ENCODE measurements at places on chromosomes 11 and 22. TPM values are rescaled to one million over a fixed set of nuclear protein-coding genes. Genes with fewer than 3 reads are reported as not detected.

- no peaks in the 10 kb centered on the region for H3K4me1 ChIP-seq
- H3K27me3 ChIP-seq, result no peaks in the 10 kb centered on the region
- H3K36me3 ChIP-seq, result no peaks in the 10 kb centered on the region
Observed at GRCh38 chr11:6630632-6631291, 11.5 kb upstream of the TPP1 start.

DNA sequence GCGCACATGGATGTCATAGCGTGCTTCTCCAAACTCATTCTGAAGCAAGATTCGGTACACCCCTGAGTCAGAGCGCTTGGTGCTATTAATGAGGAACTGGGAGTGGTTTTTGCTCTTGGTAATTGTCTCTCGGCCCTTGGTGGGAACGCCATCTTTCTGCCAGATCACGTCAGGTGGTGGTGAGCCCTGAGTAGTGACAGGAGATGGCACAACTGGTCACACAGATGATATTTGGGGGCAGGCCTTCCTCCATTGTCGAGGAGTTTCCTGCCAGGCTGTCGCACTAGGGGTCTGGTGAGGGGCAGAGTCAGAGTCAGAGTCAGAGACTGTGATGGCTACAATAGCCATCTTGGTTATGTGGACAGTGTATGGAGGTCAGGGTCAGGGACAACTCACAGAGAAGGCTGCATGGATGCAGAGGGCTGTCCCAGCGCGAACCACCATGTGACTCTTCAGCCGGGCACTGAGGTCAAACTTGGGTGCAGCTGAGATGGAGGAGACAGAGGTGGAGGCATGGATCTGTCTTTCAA, 9.3 kb downstream of the TMEM86A start:
- H3K27ac ChIP-seq, result no peak overlapping the region
- no peaks in the 10 kb centered on the region for H3K36me3 ChIP-seq
- no peaks in the 10 kb centered on the region for H3K27me3 ChIP-seq
- no peak overlapping the region for H3K4me3 ChIP-seq
- no peaks in the 10 kb centered on the region for H3K4me1 ChIP-seq

DNA sequence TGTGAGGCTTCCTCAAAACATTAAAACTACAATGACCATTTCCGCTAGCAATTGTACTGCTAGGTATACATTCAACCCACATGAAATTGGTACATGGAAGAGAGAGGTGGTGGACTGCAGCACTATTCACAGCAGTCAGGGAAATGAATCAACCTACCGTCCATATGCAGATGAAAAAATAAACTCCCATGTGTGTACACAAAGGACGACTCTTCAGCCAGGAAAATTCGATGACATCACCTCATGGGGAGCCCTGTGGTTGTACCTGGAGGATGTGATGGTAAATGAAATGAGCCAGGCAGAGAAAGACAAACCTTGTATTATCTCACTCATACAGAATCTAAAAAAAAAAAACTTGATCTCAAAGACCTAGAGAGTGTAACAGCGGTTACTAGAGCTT, 23.3 kb downstream of the RFPL3 start:
- no peaks in the 10 kb centered on the region for H3K27me3 ChIP-seq
- H3K27ac ChIP-seq, result no peak overlapping the region
- no peak for DNase-seq
- no peaks in the 10 kb centered on the region for H3K4me1 ChIP-seq

DNA sequence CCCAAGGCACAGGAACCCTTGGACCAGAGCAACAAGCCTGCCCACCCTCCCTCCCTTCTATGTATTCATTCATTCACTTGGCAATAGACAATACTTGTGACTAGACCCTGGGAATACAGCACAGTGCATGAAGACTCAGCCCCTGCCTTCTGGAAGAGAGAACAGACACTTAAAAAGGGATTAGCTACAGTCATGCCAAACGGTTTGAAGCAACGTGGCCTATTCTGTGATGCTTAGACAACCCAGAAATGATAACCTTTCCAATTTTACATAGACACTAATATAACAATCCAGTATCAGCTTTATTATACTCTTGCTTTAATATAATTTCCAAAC, 52.6 kb downstream of the KREMEN1 start:
- no peak overlapping the region for H3K27ac ChIP-seq
- DNase-seq, result no peak
- H3K4me1 ChIP-seq, result no peaks in the 10 kb centered on the region
- H3K27me3 ChIP-seq, result no peaks in the 10 kb centered on the region
- no peak overlapping the region for H3K4me3 ChIP-seq

DNA sequence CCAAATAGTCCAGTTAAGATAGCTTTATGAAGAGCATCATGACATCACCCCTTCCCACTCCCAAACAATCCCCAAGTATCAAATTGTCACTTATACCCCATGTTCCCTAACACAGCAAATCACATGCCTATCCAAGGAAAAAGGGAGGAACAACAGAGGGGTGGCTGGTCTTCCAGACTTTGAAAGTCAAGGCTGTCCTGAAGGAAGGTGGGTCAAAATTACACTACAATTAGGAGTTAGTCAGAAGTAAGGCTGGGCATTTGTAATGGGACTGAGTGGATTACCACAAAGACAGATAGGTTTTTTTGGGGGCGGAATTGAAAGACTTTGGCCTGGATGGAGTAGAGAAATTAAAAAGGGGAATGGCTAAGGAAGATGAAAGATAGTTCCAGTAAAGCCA, 5.9 kb downstream of the PRAME start:
- H3K27me3 ChIP-seq, result no peaks in the 10 kb centered on the region
- no peaks in the 10 kb centered on the region for H3K4me1 ChIP-seq
- H3K36me3 ChIP-seq, result no peaks in the 10 kb centered on the region

DNA sequence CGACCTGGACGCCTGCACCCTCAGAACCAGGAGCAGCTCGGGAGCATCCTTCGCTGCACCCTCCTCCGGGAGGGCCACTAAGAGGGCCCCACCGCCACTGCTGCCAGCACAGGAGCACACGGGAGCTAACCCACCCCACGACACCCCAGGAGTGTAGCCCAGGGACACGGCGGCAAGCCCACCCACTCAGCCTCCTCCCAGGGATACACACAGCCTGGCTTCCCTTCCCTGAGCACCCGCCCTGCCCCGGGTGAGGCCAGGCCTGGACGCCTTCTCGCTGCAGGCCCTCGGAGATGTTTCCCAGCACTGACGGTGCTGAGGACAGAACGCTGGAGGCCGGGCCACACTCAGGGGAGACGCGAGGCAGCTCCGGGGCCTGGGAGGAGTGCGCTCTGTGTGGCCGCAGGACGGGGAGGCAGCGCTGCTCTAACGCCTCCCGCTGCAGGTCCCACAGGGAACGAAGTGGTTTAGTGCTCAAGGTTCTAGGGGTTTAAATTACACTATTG, 190.4 kb downstream of the BRD1 start:
- H3K4me3 ChIP-seq, result no peak overlapping the region
- no peaks in the 10 kb centered on the region for H3K36me3 ChIP-seq
- no peaks in the 10 kb centered on the region for H3K4me1 ChIP-seq
- no peaks in the 10 kb centered on the region for H3K27me3 ChIP-seq
- no peak overlapping the region for H3K27ac ChIP-seq
- no peak for DNase-seq

DNA sequence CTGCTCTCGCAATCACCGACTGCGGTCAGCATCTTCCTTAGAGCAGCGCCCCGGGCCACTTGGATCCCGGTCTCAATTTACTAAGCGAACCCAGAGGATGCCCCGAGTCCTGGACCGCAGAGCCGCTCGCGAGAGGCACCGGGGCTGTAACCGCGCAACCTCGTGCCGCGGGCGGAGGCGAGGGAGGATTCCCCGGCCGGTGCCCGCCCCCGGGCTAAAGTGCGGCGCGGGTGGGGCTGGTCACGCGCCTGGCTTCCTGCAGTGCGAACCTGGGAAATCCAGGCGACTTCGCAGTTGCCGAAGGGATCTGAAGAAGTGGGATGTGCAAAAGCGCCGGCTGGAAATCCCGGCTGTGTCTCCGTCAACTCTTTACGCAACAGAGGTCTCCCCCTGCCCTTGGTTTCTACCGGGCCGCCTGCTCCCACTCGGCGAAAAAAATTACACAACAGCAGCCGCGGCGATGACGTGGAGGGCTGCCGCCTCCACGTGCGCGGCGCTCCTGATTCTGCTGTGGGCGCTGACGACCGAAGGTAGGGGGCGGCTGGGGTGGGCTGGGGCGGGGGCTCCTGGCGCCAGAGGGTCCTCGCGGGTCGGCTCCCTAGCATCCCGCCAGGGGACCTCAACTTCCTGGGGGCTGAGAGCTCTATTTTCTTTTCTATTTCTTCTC, at the start of gene NCR3LG1:
Gene NCR3LG1, plus strand, starts transcription at position 291 of the 667 bp plus-strand sequence. Its CDS starts 170 bp downstream, at position 461.
- H3K27ac ChIP-seq, result no peak within 1 kb of the TSS
- H3K4me3 ChIP-seq, result peak within 1 kb of the TSS; percentile 81

- no peak overlapping the region for H3K27ac ChIP-seq
- H3K36me3 ChIP-seq, result no peaks in the 10 kb centered on the region
- H3K27me3 ChIP-seq, result no peaks in the 10 kb centered on the region
- H3K4me1 ChIP-seq, result no peaks in the 10 kb centered on the region
- H3K4me3 ChIP-seq, result no peak overlapping the region
Observed at GRCh38 chr11:44733877-44734276, 7.1 kb downstream of the TSPAN18 start.

DNA sequence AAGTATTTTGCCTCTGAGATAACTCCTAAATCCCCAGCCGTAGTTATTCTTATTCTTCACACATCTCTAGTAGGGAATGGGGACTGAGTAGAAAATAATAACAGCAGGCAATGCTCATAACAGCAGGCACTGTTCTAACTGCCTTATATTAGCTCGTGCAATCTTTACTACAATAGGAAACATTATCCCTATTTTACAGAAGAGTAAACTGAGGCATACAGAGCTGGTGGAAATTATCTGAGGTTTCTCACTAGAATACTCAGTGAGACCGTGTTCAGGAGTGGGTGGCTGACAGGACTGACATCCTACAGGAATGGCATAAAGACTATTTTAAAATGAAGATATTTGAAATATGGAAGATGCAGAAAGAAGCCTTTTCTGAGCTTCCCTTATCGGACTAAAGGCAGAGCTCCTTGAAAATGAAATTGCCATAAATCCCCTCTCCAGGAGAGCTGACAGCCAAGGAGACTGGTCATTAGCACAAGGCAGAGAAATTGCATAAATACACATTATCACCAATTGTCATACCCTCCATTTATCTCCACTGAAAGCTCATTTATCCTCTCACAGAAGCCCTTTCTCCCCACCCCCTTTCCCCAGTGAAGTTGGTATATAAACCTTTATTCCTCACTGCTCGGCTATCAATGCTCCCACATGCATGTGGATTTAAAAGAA, 93.9 kb downstream of the RASSF10 start:
- H3K36me3 ChIP-seq, result no peaks in the 10 kb centered on the region
- H3K4me1 ChIP-seq, result no peaks in the 10 kb centered on the region
- DNase-seq, result no peak
- H3K4me3 ChIP-seq, result no peak overlapping the region
- H3K27me3 ChIP-seq, result no peaks in the 10 kb centered on the region

- no peak overlapping the region for H3K4me3 ChIP-seq
- H3K36me3 ChIP-seq, result no peaks in the 10 kb centered on the region
- no peaks in the 10 kb centered on the region for H3K27me3 ChIP-seq
- H3K4me1 ChIP-seq, result no peaks in the 10 kb centered on the region
- DNase-seq, result no peak
- H3K27ac ChIP-seq, result no peak overlapping the region
Observed at GRCh38 chr22:43163241-43163795, 12.0 kb downstream of the TSPO start.

DNA sequence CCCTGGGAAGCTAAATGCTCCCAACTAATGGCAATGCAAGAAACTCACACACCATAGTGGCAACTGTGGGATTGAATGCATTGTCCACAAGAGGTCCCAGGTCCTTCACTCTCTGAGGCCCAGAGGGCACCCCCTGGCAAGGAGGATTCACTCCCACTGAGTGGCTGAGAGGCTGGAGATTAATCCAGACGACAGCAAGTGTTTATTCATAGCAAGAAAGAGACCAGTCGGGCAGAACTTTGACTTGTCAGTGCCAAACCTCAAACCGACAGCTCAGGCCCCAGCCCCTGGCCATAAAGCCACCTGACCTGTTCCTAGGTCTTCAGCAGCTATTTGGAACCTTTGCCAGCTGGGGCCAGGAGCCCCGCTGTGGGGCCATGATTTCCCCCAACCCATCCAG, 54.5 kb upstream of the MPEG1 start:
- H3K27ac ChIP-seq, result no peak overlapping the region
- no peak overlapping the region for H3K4me3 ChIP-seq
- H3K4me1 ChIP-seq, result no peaks in the 10 kb centered on the region
- DNase-seq, result no peak
- no peaks in the 10 kb centered on the region for H3K36me3 ChIP-seq

DNA sequence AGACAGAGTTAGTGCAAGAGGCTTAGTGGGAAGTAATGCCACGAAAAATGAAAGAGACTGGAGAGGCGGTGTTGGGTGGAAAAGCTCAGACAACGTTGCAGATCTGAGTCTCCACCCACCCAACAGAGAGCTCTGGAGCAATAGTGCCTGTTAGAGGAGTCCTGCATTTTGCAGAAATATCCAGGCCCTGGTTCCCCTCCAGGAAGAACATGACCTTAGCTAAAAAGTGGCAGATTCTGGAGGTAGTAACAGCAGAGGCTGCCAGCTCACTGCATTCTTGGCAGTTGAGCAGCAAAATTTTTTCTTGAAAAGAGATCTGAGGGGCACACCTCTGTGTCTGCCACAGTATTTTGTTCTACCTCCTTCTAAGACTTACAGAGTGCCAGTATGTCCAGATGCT, 27.7 kb upstream of the BIRC3 start:
- DNase-seq, result no peak
- no peak overlapping the region for H3K27ac ChIP-seq
- peaks cover 2% of the 10 kb centered on the region for H3K4me1 ChIP-seq
- no peaks in the 10 kb centered on the region for H3K27me3 ChIP-seq
- H3K36me3 ChIP-seq, result no peaks in the 10 kb centered on the region

DNA sequence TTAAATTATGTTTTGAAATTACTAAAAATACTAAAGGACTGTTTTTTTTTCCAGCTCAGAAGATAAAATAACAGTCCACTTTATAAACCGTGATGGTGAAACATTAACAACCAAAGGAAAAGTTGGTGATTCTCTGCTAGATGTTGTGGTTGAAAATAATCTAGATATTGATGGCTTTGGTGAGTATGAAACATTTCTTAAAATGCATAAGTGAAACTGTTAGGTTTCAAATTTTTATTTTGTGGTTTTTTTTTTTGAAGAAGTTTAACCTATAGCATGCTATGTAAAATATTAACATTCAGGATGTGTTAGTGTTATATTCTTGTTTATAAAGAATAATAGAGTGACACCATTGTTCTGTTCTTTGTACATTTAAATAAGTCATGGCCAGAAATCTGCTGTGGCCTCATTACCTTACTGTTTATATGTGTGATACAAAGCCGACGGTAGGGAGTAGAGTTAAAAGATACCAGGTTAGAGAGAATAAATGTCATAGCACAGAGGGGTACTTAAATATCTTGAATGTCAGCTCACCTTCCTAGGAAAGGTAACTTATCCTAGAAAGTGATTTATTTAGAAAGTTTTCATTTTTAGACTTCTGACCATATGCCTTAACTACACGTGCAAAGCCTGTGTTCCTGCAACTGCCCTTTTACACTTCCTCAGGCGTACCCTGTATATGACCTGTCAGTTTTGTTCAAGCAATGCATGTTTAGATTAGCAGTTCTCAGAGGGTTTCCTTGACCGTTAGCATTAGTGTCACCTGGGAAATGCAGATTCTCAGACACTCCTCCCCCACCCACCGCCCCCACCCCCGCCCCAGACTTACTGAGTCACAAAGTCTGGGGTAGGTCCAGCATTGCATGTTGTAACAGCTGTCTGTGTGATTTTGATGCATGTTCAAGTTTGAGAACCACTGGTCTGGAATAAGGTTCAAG, 6.3 kb downstream of the FDX1 start:
- H3K27ac ChIP-seq, result no peak overlapping the region
- H3K27me3 ChIP-seq, result no peaks in the 10 kb centered on the region

Gene LRRC32
- 38.8 TPM for polyA plus RNA-seq

Gene MAJIN
- polyA plus RNA-seq, result not detected

Gene SHANK3
- polyA plus RNA-seq, result 3.2 TPM

Gene XKR3
- polyA plus RNA-seq, result not detected
